NCI-H2081 (cell line): ENCODE measurements at places on chromosomes 11 and 22.

DNA sequence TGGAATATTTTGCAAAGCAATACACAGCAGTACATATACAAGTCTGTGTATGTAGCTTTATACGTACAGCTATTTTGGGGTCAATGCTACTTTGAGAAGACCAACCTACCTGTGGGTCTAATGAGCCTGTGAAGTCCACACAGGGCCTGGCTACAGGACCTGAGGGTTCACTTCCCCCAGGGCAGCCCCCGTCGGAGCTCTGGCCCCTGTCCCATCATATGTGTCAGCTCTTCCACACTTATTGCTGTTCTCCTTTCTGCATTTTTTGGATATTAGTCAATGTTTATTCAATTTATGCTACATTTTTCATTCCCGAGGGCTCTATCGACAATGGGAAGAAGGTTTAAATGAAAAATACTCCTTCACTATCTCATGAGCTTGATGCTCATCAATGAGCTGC, 1473.6 kb downstream of the BRD1 start:
- no peak for DNase-seq

DNA sequence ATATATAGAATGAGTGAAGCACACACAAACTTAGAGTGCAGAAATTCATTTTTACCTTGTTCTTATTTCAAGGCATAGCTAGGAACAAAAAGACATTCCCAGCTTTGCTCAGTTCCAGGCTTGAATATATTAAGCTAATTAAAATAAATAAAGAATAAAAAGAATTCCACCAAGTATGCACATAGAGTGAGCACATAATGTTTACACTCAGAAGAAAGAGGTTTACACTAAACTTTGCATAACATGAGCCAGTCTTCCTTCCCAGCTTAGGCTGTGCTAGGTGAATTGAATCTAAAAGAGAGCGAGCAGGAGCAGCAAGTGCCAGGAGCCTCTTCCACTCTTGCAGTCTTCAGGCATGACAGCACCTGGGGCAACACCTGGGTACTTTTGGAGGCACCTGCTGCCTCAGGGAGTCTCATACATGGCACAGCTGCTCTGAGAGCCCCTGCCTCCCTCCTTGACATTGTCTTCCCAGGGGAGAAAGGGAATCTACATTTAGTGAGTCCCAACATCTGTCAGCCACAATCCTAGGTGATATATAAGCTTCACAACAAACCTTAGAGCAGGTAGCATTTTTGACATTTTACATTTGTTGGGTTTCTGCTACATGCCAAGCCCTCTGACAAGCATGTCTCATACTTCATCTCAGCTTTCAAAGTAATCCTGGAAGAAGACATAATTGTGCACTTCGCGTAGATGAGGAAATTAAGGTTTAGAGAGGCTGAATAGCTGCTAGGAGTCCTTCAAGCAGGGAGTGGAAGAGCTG, 732.7 kb upstream of the TENM4 start:
- no peak for DNase-seq

- no peak for DNase-seq
Measured at GRCh38 chr11:21640491-21640890, 552.4 kb upstream of the ANO5 start.

DNA sequence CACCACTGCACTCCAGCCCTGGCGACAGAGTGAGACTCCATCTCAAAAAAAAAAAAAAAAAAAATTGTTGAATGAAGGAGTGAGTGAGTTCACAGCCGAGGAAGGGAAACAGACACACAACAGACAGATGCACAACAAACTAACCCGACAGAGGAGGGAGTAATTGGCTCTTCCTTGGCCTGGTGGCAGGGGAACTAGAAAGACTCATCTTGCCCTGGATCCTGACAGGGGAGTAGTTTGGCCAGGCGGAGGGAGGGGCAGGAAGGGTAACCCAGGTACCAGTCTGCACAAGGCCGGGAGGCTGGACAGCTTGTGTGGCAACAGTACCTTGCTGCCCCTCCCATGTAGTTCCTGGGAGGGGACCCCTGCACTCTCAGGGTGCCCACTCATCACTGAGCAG, 106.9 kb downstream of the KIAA1671 start:
- no peak for DNase-seq

DNA sequence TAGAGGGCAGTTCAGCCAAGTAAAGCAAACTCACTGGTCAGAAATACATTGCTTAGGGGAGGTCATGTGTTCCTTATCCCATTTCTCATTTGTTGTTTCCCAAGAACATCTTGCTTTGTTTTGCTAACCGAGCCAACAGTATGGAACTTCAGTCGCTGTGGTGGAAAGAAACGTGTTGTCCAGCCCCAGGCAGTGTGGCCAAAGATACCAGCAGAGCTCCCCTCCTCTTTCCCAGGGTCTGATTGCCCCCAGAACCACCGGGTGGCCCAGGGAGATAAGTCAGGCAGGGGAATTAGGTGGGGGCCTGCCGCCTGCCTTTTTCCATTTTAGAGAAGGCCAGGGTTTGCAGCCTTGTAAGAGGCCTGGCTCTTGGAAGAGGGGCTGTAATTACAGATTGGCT, 98.7 kb upstream of the CRYBB3 start:
- DNase-seq: no peak
